Osteocyte (in vitro differentiated cells): ENCODE measurements at places on chromosomes 6 and 20. TPM values are rescaled to one million over a fixed set of nuclear protein-coding genes. Genes with fewer than 3 reads are reported as not detected.

Gene PRL
- total RNA-seq = not detected in 2 replicates

Gene GNAS-AS1
- total RNA-seq = 1.5 and 2.0 TPM in 2 replicates

Gene CRYBG1
- 2.3 and 2.4 TPM in 2 replicates for total RNA-seq

Gene WFDC10B
- total RNA-seq = not detected in 2 replicates

Gene DEF6
- 0.52 and 0.59 TPM in 2 replicates for total RNA-seq

Gene CTAGE9
- not detected in 2 replicates for total RNA-seq

Gene ZNF311
- total RNA-seq = 1.5 and 1.7 TPM in 2 replicates

Gene TRERF1
- total RNA-seq = 6.4 and 6.5 TPM in 2 replicates

Gene CHRNA4
- total RNA-seq = not detected in 2 replicates

Gene RBM24
- 13.2 and 13.7 TPM in 2 replicates for total RNA-seq

Gene CAGE1
- 0.19 TPM in 1 of 2 replicates, not detected in the other for total RNA-seq
